ENCODE measurements at places on chromosomes 1 and 21.
A peak's percentile ranks its signal among the peaks of the same experiment; 100 is the strongest.

GRCh38 chr21:45306453-45306831 lies 18.7 kb upstream of the POFUT2 start:
- no peak for DNase-seq

- no peak for DNase-seq
Measured at GRCh38 chr1:205260948-205261732, 33.4 kb downstream of the TMCC2 start.

DNA sequence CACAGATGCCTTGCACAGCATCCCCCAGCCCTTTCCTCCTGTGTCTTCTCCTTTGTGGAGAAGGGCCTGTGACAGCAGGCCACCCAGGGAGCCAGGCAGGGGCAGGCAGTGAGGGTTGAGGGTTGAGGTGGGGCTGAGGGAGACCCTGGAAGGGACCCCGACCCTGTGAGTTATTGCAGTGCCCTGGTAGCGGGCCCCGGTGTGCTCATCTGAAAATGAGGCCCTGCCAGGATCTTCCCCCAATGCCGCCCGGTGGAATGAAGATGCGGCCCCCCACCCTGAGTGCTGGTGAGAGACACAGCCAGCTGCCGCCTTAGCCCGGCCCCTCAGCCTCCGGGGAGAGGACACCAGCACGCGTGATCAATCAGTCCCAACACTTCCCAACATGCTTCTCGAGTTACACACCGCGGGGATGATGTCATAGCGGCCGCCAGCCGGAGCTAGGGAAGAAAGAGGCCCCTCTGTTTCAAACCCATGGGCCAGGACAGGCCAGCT lies 36.2 kb upstream of the ACTRT2 start:
- no peak for DNase-seq

DNA sequence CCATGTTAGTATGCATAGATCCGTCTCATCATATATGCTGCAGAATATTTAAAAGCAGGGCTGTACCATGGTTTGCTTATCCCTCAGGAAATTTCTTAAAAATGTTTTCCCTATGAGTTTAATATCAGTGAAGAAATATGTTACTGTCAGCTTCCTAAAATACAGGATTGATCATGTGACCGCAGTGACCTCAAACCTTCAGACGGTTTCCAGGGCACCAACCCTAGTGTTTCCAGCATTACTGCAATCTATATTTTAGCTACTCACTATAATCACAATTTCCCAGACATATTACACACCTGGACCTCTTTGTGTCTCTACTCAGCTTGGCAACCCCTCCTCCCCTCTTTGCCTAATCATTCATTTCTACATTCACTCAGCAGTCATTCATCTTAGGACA lies 7.7 kb upstream of the SDHB start:
- no peak for DNase-seq

DNA sequence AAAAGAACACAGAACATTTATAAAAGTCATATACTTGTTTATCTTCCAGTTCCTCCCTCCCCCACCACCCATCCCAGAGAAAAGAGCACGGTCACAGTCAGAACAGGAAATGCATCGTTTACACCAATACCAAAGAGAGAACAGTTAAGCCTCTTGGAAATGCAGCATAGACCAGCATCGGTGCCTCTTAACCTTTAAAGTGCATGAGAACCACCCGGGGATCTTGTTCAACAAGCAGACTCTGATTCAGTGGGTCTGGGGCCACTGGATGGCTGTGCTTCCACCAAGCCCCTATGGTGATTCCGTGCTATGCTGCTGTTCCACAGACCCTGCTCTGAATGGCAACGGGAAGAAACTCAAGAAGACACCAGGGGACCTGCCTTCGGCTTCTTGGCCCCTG lies 19.2 kb downstream of the FAM89A start:
- DNase-seq: no peak

GRCh38 chr1:81876901-81877733 lies 76.4 kb downstream of the ADGRL2 start:
- DNase-seq: peak; percentile 14

- DNase-seq: no peak
Measured at GRCh38 chr1:45243476-45244343, 37.3 kb upstream of the ZSWIM5 start.
